ENCODE measurements at places on chromosomes 12 and 14.

DNA sequence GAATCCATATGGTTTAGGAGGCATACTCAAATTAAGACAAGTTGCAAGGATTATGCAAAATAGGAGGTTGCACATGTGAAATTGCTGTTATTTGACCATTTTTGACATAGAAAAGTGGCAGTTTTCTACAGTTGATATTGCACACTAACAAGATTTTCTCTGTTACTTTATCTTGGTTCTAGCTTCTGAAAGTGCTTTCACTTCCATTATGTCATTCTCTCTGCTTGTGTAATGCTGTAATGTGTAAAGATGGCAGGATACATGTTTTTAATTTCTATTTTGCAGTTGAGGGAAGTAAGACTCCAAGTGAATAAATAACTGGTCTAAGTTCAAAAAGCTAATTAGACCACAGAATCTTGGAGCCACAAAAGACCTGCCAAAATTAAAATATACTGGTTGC, 60.6 kb downstream of the MYRFL start:
- H3K36me3 ChIP-seq: no peaks in the 10 kb centered on the region
- H3K27ac ChIP-seq: no peak overlapping the region
- DNase-seq: no peak
- H3K4me3 ChIP-seq: no peak overlapping the region

GRCh38 chr12:2919249-2919648, 28.6 kb downstream of the TULP3 start:
- H3K27me3 ChIP-seq: no peaks in the 10 kb centered on the region
- no peak overlapping the region for H3K4me3 ChIP-seq
- H3K4me1 ChIP-seq: no peaks in the 10 kb centered on the region

DNA sequence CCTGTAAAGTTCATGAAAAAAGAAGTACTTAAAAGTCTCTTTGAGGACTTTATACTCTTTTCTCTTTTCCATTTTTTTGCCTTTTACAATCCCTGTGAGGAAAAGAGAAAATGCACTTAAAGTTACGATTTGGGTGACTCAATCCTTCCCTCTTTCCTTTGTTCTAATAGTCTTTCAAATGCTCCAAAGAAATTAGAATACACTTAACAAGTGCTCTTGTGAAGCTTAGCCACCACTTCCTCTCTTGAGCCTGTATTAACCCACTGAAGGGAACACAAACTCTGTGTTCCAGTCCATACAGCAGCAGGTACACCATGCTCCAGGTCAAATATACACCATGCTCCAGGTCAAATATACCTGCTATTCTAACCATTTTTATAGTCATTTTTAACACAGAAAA, 581.1 kb upstream of the MGAT4C start:
- H3K27ac ChIP-seq: no peak overlapping the region
- no peaks in the 10 kb centered on the region for H3K36me3 ChIP-seq
- no peaks in the 10 kb centered on the region for H3K27me3 ChIP-seq
- DNase-seq: no peak

DNA sequence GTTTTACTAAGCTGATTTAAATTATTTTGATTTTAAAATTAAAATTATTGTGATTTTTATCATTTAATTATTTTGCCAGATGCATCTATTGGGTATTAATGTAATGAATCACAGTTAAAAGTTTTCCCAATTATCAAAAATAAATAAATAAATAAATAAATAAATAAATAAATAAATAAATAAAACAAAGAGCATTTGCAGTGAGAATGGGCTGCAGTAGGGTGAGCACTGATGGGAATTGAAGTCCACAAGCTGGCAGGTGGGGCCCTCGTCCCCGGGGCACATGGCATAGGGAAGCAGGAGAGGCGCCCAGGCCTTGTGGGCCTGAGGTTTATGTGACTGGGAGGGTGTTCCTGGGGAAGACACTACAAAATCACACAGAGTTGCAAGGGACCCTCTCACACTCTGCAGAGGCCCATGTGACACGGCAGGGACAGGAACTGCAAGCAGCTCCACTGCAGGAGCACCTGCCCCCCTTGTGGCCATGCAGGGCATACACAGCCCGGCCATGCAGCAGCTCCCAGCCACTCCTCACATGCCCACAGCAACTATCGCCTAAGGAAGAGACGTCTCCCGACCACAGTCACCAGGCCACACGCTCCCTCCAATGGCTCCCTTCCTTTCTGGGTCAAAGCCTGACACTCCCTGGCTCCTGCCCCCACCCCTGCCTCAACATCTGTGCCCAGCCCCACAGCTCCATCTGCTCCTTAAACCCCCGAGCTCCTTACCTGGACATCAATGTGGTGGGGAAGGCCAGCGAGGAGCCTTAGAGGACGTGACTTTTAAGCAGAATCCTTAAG, 256.3 kb upstream of the SFSWAP start:
- no peak overlapping the region for H3K4me3 ChIP-seq
- H3K27me3 ChIP-seq: peaks cover 10% of the 10 kb centered on the region
- H3K27ac ChIP-seq: no peak overlapping the region
- H3K36me3 ChIP-seq: no peaks in the 10 kb centered on the region
- H3K4me1 ChIP-seq: no peaks in the 10 kb centered on the region

- H3K27me3 ChIP-seq: no peaks in the 10 kb centered on the region
- no peaks in the 10 kb centered on the region for H3K36me3 ChIP-seq
- DNase-seq: no peak
- no peak overlapping the region for H3K4me3 ChIP-seq
Observed at GRCh38 chr12:77785211-77785610, 45.5 kb upstream of the NAV3 start.

DNA sequence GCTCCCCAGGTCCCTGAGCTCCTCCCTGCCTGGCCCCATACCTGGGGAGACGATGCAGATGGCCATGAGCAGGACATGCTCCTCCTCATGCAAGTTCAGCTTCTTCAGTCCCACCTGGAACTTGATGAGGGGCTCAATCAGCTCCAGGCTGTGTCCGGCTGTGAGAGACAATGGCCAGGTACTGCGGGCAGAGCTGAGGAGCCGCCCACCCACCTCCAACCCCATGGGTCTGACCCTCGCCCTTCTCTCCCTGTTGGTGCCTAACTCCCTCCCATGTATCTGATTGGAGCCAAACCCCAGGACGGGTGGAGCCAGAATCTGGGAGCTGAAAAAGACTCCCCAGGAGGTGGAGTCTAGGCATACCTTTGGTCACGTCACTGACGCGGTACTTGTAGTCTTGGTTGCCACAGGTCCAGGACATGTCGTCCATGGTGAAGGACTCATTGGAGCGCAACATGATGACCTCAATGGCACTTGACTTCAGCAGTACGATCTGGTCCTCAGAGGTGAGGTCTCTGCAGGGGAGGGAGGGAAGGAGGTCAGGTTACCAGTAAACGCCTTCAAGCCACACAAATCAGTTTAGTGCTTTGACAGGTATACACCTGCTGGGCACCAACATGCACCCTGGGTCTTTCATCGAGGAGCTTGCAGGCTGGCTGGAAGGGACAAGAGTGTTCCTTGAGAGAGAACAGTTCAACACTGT, 26.7 kb upstream of the HDAC7 start:
- H3K4me3 ChIP-seq: no peak overlapping the region
- H3K36me3 ChIP-seq: peaks cover 46% of the 10 kb centered on the region
- H3K27ac ChIP-seq: no peak overlapping the region
- H3K4me1 ChIP-seq: peaks cover 4% of the 10 kb centered on the region

GRCh38 chr12:117563007-117563406, 201.6 kb upstream of the NOS1 start:
- DNase-seq: no peak
- H3K4me1 ChIP-seq: no peaks in the 10 kb centered on the region
- H3K27ac ChIP-seq: no peak overlapping the region
- H3K36me3 ChIP-seq: no peaks in the 10 kb centered on the region

DNA sequence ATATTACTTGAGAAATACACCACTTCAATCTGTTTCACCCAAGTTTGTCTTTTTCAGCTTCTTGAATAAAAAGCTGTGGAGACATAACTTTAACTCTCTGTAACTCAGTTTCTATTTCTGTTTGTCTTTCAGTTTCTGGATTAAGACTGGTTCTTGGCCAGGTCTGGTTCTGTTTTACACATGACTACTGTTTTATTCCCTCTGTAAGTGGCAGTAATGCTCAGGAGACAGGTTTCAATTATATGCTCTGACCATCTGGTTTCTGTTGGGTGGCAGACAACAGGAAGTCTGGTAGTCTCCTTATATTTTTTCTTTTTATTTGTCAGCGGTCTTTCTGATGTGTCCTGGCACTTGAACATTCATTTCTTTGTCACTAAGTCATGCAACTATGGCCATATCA, 102.9 kb downstream of the RPS29 start:
- DNase-seq: no peak
- H3K36me3 ChIP-seq: no peaks in the 10 kb centered on the region
- no peak overlapping the region for H3K4me3 ChIP-seq
- H3K27me3 ChIP-seq: peaks cover 3% of the 10 kb centered on the region
- peaks cover 6% of the 10 kb centered on the region for H3K4me1 ChIP-seq

- H3K36me3 ChIP-seq: peaks cover 14% of the 10 kb centered on the region
- peaks cover 20% of the 10 kb centered on the region for H3K4me1 ChIP-seq
Observed at GRCh38 chr14:58332561-58332960, 34.2 kb downstream of the ARID4A start.

- H3K4me1 ChIP-seq: no peaks in the 10 kb centered on the region
- no peaks in the 10 kb centered on the region for H3K36me3 ChIP-seq
- peaks cover 4% of the 10 kb centered on the region for H3K27me3 ChIP-seq
- DNase-seq: no peak
- no peak overlapping the region for H3K27ac ChIP-seq
- H3K4me3 ChIP-seq: no peak overlapping the region
Observed at GRCh38 chr14:95227279-95227860, 70.0 kb upstream of the DICER1 start.

DNA sequence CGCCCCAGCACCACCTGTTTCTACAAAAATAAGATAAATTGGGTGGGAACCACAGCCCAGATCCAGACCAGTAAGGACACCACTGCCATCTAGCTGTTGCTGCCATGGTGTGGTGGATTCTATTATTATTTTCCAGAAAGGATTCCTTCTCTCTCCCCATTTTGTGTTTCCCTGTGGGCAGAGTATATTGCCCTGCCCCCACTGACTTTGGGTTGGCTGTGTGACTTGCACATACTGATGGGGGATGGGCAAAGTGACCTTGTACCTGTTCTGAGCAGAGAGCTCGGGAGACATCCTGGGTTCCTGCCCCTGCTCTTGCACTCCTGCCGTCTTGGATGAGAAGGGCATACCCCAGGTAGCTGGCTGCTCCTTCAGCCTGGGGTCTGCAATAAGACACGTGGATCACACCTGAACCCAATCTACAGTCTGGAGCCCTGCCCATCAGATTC, 24.3 kb downstream of the MOAP1 start:
- DNase-seq: peak; percentile 26
- no peak overlapping the region for H3K4me3 ChIP-seq
- no peak overlapping the region for H3K27ac ChIP-seq
- H3K4me1 ChIP-seq: no peaks in the 10 kb centered on the region

- H3K27ac ChIP-seq: no peak overlapping the region
- peak; percentile 68 for DNase-seq
- H3K4me1 ChIP-seq: peaks cover 11% of the 10 kb centered on the region
- no peaks in the 10 kb centered on the region for H3K36me3 ChIP-seq
- peak overlapping the region; percentile 76 for H3K4me3 ChIP-seq
Observed at GRCh38 chr12:62435303-62436163, 31.1 kb upstream of the MON2 start.

GRCh38 chr12:33012226-33012625, 115.6 kb upstream of the PKP2 start:
- H3K27me3 ChIP-seq: no peaks in the 10 kb centered on the region
- H3K27ac ChIP-seq: no peak overlapping the region
- no peak for DNase-seq
- H3K36me3 ChIP-seq: no peaks in the 10 kb centered on the region
